ENCODE measurements at places on chromosomes 5 and 9.

- DNase-seq: no peak
Observed at GRCh38 chr5:136058039-136058971, 29.5 kb downstream of the TGFBI start.

DNA sequence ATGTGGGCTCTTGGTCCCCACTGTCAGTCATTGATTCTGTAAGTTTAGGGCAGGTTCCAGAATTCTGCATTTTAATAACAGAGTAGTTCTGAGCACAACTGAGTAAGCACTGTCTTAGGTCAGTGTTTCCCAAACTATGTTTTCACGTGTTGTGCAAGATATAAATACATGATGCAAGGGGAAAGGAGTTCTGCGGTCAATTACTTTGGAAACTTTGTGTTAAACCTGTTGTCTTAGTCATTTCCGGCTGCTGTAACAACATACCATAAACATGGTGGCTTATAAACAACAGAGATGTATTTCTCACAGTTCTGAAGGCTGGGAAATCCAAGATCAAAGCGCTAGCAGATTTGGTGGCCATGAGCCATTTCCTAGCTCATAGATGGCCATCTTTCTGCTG, 69.8 kb downstream of the EQTN start:
- peak; percentile 22 for DNase-seq

DNA sequence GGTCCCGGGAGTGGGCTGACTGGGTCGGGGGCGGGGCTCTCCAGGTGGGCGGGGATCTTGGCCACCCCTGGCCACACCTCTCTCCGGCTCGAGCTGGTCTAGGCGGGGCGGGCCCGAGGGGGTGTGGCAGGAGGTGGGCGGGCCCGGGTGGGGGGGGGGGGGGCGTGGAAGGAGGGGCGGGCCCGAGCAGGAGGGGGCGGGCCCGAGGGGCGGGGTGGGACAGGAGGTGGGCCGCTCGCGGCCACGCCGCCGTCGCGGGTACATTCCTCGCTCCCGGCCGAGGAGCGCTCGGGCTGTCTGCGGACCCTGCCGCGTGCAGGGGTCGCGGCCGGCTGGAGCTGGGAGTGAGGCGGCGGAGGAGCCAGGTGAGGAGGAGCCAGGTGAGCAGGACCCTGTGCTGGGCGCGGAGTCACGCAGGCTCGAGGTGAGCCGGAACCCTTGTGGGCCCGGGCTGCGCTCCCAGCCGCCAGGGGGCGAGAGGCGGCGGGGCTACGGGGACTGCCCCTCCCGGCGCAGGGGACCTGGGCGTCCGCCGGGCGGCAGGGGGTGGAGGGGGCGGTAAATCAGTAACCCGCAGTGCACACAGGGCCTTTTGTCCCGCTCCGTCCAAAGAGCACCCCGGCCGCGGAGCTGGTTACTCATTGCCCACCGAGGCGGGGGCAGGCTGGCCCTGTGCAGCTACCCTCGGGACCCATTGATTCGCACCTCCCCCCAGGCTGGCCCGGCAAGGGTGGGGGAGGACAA, at the start of gene FGFR4:
FGFR4 (plus strand) TSS at position 262 of the 744 bp plus-strand sequence. CDS start 2,688 bp downstream, outside the sequence.
- DNase-seq: peak; percentile 59

- no peak for DNase-seq
Observed at GRCh38 chr9:68750255-68750654, 45.2 kb downstream of the PIP5K1B start.

DNA sequence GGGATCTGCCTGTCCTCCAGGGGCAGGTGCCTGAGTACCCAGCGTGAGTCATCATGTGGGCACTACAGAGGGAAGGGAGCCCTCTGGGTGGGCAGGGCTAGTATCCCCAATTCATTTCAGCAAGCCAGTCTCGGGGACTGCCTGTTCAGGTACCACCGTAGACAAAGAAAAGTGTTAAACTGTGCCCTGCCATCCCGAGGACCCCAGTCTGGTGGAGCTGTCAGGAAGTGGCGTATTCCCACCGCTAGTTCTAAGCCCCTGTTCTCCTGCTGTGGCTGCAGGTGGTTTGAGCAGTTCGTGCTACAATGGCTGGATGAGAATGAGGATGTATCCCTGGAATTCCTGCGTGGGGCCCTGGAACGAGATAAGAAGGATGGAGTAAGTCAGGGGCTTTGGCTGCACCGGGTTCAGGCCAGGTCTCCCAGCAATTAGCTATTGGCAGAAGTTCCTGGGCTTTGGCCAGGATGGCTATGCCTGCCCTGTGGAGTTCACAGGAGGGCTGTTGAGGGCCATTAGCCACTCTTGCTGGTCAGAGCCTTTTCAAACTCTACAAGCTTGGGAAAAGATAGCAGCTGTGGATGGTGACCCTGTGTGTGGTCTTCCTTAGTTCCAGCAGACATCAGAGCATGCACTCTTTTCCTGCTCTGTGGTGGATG, 93.2 kb upstream of the RUSC2 start:
- DNase-seq: no peak

- DNase-seq: no peak
Observed at GRCh38 chr9:113298311-113298710, 4.9 kb downstream of the RNF183 start.

DNA sequence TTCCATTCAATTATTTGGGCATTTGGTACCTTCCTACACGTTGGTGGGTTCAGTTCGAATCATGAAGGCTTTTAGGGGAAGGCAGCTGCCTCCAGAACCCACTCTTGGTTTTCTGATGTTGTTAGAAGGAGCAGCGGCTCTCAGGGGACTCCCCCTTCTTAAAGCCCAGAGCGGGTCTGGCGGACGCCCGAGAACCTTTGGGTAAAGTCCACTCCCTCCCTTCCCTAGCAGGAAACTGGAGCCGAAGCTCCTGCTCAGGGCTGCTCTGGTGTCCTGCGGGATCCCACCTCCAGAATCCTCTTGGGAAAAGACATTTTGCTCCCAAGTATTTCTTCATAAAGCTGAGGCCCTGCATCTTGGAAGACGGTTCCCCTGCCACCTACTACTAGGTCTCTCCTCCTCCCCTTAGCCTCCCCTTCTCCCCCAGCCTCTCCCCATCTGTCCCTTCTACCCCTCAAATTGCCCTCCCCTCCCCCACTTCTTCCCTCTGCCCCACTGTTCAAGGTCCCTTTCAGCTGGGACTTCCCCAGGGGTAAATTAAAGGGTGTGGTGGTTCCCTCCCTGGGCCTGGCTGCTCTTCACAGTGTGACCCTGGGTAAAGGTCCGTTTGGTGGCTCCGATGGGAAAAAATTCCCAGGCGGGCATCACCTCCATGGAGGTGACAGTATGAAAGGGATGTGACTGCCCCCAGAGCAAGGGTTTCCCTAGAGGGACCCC, 9.3 kb downstream of the IRX4 start:
- no peak for DNase-seq

DNA sequence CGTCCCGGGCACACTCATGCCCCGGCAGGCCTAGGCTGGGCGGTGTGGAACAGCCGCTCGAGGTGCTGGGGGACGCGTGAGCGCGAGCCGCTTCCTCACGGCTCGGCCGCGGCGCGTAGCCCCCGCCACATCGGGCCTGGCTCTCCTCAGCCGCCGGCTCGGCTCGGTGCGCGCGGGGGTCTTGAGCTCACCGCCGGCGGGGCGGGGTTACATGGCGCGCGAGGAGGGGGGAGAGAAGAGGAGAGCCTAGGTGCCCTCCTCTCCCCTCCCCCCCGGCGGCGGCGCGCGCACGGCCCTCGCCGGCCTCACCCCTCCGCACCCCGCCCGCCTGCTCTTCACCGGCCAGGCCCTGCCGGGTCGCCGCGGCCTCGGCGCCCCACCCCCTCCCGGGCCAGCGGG, 7.7 kb downstream of the RANBP6 start:
- peak; percentile 66 for DNase-seq

DNA sequence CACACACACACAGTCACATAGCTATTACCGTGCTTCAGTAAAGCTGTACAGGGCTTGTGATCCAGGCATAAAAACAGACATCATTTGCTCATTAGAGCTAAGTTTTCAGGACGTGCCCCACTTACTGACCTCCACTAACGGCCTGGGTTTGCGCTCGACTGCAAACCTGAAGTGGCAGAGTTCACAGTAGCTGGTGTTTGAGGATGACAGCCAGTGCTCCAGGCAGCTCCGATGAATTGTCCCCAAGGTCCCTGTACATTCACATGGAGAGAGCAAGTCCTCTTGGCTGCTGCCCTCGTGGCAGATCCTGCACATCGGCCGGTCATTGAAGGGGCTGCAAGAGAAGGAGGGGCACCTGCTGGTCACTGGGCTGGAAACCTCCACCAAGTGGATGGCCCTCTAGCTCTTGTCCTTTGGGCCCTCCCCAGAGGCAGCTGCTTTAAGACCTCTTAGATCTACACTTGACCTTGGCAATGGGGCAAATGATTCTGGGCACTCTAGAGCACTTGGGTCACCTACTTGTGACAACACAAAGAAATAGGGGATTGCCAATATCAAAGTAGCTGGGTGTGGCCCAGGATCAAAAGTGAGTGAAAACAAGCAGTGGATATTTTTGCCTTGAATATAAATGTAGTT, 115.4 kb downstream of the MARCHF3 start:
- DNase-seq: no peak

DNA sequence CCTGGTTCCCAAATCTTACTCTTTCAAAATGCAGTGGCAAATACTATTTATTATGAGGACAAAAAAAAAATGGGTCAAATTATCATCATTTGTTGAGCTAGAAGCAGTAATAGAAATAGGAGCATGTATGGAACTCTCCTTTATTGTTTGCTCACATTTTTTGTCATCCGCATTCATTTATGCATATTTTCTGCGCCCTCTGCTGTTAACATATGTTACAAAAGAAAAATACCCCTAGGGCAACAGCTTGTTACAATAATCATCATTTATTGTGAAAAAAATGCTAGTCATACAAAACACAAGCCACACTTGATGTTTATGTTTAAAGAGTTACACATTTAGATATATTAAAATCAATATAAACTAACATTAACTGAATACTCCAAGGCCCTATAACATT, 328.2 kb downstream of the TUSC1 start:
- DNase-seq: no peak

GRCh38 chr5:67451640-67452279, 255.2 kb upstream of the CD180 start:
- DNase-seq: no peak

GRCh38 chr5:121962347-121962670, 534 bp downstream of the SRFBP1 start:
- no peak for DNase-seq

GRCh38 chr5:165201771-165202518, 1696.5 kb downstream of the MAT2B start:
- peak; percentile 3 for DNase-seq

DNA sequence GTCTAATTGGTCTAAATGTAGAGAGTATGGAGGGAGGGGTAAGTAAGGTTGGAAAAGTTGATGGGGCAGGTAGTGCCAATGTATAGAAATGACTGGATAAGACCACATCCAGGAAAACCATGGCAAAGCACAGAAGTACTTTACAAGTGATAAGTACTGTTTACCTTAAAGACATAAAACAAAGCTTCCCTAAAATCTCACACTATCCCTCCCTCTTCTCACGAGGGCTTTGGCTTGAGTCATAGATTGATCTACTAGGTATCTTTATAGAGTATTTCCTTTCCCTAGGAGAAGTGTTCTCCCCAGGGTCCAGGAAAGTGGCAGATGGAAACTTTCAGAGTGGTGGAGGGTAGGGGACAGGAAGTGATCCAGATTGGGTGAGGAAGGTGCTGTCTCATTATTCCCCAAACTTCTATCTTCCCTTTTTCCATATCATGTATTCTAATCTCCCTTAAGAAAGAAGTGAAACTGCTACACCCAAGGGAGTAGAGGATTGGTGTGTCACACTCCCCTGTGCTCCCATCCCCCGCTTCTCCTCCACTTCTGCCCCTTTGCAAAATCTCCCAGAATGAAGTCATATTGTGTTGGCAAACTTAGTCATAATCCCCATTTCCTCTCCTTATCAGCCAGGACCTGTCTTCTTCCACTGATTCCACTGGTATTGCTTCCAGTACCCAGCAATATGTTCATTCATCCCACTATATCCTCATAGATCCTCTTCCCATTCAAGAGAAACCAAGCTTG, 14.6 kb downstream of the IL33 start:
- DNase-seq: peak; percentile 94
